ENCODE measurements at places on chromosomes 1 and 21.

DNA sequence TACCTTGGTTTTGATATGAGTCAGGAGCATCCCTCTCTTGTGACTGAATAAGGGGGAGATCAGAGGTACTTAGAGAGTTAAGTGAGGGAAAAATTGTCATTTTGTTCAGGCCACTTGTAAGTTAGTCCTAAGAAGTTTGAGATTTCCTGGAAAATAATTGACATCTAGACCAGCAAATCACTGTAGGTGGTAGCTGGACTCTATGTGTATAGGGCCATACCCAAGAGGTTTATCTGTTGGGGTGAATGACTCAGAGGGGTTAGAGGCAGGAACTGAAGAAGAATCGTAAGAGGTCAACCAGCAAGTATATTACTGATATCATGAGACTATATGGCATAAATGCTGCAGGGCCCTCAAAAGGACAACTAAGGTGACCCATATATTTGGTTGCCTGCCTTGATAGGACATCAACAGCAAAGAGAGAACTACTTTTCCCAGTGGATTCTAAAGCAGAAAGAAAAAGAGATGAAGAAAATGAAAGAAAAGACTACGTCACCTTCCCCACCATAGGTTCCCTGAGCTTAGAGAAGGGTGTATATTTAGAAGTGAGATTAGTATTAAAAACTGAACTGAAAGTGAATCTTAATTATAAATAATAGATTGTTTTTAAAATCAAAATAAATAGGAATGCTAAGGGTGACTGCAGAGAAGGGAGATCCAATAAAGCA, 8.0 kb upstream of the RNPC3 start:
- no peak for DNase-seq

DNA sequence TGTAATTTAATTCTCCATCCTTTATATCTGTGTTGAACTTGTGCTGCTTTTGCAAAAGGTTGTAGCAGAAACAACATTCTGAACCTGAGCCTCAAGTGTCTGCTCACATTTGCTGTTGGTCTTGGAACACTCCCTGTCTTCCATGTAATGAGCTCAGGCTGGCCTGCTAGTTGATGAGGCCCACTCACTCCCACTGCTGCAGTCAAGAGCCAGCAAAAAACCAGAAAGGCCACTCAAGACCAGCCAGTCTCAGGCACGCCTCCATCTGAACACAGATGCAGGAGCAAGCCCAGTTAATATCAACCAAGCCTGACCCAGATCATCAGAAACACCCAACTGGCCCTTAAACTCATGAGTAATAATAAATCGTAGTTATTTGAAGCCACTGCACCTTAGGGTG, 342.2 kb upstream of the NFIA start:
- no peak for DNase-seq

GRCh38 chr1:229506633-229507032, 1.5 kb downstream of the NUP133 start:
- DNase-seq, result no peak

GRCh38 chr1:241263346-241263745, 93.7 kb downstream of the RGS7 start:
- DNase-seq, result no peak
